ENCODE measurements at places on chromosomes 5 and 9. TPM values are rescaled to one million over a fixed set of nuclear protein-coding genes. Genes with fewer than 3 reads are reported as not detected.

SNCB gene
- 0.44 TPM for total RNA-seq

IL7R gene
- total RNA-seq = 3.8 TPM

TRPM6 gene
- total RNA-seq = 0.49 TPM

SLC6A7 gene
- not detected for total RNA-seq

LCN1 gene
- total RNA-seq = not detected

NRARP gene
- 35.8 TPM for total RNA-seq

DNM1 gene
- not detected for total RNA-seq

IFNA21 gene
- total RNA-seq = not detected

TRIP13 gene
- total RNA-seq = 61.4 TPM

DMGDH gene
- 0.15 TPM for total RNA-seq

IL3 gene
- not detected for total RNA-seq

HAVCR1 gene
- total RNA-seq = not detected

RASGEF1C gene
- not detected for total RNA-seq

REXO4 gene
- total RNA-seq = 21.1 TPM

IL5 gene
- total RNA-seq = not detected

ACER2 gene
- total RNA-seq = 9.1 TPM

CYLC2 gene
- not detected for total RNA-seq

SLCO6A1 gene
- total RNA-seq = not detected

SCGB3A2 gene
- total RNA-seq = not detected

DMAC1 gene
- total RNA-seq = 22.7 TPM

FCN1 gene
- total RNA-seq = not detected

TLR4 gene
- total RNA-seq = 147 TPM

CDH6 gene
- 0.05 TPM for total RNA-seq

FUBP3 gene
- total RNA-seq = 21.5 TPM

OLFM1 gene
- 4.7 TPM for total RNA-seq

SPRY4 gene
- total RNA-seq = 55.6 TPM

CARTPT gene
- total RNA-seq = not detected

ORM2 gene
- total RNA-seq = not detected

CCL21 gene
- 0.53 TPM for total RNA-seq

RNF208 gene
- total RNA-seq = not detected

PCDH12 gene
- total RNA-seq = 17.1 TPM

NMUR2 gene
- not detected for total RNA-seq

RNF20 gene
- 17.4 TPM for total RNA-seq

PCDHB8 gene
- not detected for total RNA-seq

C5orf58 gene
- total RNA-seq = not detected

PRKAA1 gene
- 62.7 TPM for total RNA-seq

TNFAIP8 gene
- 8.8 TPM for total RNA-seq

RGMB gene
- 22.1 TPM for total RNA-seq

PCDHGB2 gene
- 3.3 TPM for total RNA-seq
